ENCODE measurements at places on chromosomes 3 and 15.
A peak's percentile ranks its signal among the peaks of the same experiment; 100 is the strongest.

DNA sequence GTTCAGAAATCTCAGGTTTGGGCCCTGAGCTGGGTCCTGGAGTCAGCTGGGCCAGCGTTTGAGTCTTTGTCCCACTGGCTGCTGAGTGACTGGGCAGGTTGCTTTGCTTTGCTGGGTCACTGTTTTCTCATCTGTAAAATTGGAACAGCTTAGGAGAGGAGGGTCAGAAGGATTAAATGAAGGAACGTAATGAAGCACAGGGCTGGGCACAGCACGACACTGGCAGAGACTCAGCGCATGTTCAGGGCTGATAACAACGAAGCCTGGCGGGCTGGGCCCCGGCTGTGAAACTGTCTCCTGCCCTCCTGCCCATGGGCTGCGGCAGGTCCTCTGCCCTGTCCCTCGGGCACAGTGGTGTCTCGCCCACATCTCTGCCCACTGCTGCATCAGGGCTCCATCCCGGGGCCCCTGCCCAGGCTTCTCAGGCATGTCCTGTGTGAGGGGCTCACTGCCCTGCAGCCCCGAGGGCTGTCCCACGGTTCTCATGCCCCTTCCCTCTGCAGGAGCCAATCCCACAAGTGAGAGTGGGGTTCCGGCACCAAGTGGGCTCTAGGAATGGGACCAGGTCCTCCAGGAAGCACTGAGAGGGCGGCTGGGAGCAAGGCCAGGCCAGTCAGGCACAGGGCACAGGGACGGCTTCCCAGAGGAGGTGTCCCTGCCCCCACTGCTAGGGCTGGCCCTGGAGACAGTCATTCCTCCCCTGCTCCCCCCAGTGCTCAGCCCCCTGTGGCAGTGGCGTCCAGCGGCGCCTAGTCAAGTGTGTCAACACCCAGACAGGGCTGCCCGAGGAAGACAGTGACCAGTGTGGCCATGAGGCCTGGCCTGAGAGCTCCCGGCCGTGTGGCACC lies 88.0 kb downstream of the TBC1D2B start:
- no peak for DNase-seq

- DNase-seq, result no peak
These were observed 46.7 kb downstream of the ALCAM start for GRCh38 chr3:105413343-105413887.

- no peak for DNase-seq
These were observed 68.9 kb downstream of the DUT start for GRCh38 chr15:48400086-48400485.

- DNase-seq, result no peak
These were observed 14.2 kb downstream of the GPR15 start for GRCh38 chr3:98545940-98546339.

DNA sequence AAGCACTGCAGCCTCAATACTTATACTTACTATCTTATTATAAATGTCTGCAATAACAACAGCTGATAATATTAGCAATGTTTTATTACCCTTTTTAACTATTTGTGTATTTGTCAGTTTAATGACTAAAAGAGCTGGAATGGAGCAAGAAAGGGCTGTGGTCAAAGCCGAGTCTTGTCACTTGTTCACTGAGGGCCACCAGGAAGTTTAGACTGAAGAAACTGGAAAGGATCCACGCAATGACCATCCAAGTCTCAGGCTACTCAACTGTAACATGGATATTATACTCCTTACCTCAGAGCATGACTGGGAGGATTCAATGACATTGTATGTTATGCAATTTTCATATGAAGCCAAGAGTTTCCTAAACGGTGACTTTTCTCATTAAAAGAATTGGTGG lies 90.4 kb downstream of the TJP1 start:
- no peak for DNase-seq

DNA sequence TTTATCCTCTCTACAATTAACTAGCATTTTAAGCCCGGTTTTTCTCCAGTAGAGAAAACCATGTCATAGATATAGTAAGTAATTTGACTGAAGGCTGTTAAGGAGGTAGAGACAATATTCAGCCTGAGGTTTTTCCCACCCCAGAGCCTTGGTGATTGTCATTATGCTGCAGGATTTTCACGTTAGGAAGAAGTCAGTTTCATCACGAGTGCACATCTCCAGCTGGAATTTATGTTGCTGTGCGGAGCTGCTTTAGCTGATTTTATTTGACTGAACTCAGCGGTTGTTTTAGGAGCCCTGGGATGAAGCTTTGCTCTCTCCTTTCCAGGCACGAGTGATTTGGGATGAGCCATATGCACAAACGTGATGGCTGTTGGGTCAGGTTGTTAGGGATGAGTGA lies 271.3 kb upstream of the RGMA start:
- no peak for DNase-seq

GRCh38 chr15:100760357-100760903 lies 119.2 kb upstream of the ALDH1A3 start:
- DNase-seq, result no peak

GRCh38 chr3:194311000-194311399 lies 40.1 kb downstream of the CPN2 start:
- DNase-seq, result no peak

DNA sequence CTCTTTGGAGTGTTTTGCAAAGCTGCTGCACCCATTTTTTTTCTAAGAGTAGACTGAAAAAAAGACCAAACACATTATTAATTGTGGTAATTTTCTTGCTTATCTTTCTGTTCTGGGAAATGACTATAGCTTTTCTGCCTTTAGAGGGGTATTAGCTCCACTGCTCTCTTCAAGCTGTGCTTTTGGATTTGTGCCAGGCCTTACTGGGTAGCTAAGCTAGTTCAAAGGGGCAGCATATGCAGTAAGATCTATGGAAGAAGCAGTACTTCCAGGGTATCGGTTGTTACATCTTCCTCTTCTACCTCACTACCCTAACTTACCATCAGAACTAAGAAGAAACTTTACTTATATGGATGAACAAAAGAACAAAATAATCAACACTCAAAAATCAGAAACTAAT lies 28.7 kb upstream of the ARIH1 start:
- DNase-seq, result no peak

GRCh38 chr3:3631114-3631513 lies 168.1 kb upstream of the LRRN1 start:
- no peak for DNase-seq

DNA sequence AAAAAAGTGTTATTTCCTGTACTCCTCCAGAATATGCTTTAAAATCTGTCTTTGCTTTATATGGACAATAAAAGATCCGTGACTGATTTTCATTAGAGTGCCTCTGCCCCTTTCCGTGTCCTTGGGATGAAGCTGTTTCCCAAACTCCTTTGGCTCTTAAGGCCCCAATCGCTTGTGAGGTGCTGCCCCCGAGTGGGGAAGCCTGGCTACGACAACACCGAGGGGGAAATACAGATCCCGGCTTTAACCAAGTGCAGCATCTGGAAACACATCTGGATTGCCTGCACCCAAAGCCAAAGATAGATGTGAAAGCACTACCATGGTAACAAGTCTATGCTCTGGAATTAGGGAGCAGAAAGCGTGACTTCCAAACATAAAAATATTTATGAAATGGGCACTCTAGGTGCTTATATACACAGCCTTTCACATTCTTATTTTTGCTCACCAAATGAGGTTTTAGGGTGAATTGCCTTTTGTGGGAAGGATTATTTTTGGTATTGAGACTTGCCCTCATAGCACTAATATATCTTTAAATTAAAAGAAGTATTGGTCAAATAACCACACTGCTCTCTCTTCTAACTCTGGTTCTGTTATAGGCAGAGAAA lies 40.6 kb upstream of the ADCY5 start:
- DNase-seq, result peak; percentile 23

- no peak for DNase-seq
These were observed 3.1 kb downstream of the ANXA2 start for GRCh38 chr15:60394689-60395097.

- DNase-seq, result no peak
These were observed 8.6 kb downstream of the TLR9 start for GRCh38 chr3:52216585-52217408.

GRCh38 chr15:44711096-44711742 lies at the start of the genes B2M and PATL2:
Gene B2M, plus strand, starts transcription at chr15:44711517. Its CDS starts 30 bp downstream, at chr15:44711547.
Gene PATL2, minus strand, starts transcription at chr15:44711323. Its CDS starts 34,833 bp downstream, at chr15:44676490.
- DNase-seq, result peak; percentile 77

DNA sequence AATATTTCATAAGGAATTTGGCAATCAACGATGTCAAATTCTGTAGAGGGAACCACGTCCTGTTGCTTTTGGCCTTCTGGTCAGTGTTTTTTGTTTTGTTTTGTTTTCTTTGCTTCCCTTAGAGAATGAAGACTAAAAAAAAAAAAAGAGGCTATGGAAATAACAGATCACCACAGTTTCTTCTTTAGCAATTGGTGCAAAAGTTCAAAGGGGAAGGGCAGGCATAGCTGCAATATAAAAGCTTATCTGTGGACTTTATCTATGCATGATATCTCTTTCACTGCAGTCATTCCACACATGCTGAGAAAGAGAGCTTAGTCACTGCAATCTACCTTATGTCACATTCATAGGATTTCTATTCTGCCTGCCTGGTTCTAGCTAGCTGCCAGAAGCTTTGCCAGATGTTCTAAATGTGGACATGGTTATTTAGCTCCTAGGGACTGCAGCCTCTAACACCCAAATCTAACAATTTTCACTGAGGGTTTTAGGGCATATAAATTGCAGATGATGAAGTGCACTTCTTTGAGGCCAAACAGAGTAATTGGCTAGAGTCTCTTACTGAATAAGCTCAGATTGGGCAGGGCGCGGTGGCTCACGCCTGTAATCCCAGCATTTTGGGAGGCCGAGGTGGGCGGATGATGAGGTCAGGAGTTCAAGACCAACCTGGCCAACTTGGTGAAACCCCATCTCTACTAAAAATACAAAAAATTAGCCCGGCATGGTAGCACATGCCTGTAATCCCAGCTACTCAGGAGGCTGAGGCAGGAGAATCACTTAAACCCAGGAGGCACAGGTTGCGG lies 637.2 kb downstream of the NTRK3 start:
- DNase-seq, result peak; percentile 75

DNA sequence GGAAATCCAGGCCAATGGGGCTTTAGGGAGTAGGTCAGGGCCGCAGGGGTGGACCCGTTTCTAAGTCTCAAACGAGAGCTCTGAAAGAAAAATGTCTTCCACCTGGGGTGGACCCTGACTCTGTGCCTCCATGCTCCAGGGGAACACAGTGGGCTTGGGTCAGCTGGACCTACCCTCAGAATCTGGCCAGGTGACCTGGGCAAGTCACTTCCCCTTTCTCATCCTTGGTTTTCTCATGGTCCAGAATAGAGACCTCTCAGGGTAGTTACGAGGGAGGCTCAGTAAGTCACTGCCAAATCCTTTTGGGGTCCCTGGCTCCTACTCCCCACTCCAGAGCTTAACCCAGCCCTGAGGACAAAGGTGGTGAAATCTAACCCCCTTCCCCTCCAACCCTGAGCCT lies 25.8 kb downstream of the EFCAB12 start:
- DNase-seq, result no peak

DNA sequence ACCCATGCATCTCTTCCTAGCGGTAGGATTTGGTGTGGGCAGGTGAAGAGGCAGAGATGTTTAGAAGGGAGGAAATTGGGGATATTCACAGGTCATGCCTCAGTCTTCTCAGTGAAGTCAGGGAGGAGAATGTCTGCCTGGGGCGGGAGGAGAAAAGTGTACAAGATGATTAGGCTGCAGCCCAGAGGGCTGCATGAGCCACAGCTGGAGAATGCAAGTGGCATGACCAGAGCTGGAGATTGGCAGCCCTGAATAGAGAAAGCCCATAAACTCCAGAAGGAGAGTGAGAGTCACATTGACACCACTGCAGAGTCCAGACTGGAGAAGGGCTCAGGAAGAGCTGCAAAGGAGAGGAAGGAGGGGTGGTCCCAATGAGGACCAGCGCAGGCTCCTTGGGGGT lies 22.6 kb downstream of the PDHB start:
- no peak for DNase-seq

GRCh38 chr15:87623832-87624231 lies 632.7 kb downstream of the NTRK3 start:
- DNase-seq, result no peak

GRCh38 chr3:192831111-192831644 lies 86.5 kb downstream of the MB21D2 start:
- DNase-seq, result no peak

DNA sequence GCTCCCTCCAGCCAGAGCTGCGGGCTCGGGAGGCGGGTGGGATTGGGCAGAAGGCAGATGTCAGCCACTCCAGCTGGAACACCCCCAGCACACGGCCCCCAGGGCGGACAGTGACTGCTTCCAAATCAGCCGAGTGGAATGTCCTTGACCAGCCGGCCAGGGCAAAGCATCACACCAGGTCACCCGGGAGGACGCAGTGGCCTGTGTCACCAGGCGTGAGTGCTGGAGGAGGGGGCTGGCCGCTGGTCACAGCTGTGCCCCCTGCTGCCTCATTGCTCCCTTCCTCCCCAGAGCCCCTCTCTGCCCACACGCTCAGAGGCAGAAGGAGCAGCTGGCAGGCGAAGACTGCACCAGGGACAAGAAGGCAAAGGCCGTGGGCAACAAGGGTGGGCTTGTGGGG lies 33.5 kb downstream of the NTRK3 start:
- no peak for DNase-seq

DNA sequence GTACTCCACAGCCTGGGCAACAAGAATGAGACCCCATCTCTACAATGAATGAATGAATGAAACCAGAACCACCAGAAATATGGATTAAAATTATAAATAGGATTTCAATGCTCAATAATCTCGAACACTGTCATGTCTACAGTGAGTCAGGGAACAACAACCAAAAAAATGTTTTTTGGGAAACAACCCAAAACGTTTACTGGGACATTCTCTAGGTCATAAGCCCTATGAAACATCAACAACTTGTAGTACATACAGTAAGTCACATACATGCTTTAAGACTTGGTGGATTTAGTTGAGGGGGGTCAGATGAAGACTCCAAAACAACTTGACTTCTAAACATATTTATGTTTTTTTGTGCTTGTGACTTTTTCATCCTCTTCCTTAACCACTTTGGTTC lies 511.2 kb downstream of the FOXP1 start:
- DNase-seq, result no peak

DNA sequence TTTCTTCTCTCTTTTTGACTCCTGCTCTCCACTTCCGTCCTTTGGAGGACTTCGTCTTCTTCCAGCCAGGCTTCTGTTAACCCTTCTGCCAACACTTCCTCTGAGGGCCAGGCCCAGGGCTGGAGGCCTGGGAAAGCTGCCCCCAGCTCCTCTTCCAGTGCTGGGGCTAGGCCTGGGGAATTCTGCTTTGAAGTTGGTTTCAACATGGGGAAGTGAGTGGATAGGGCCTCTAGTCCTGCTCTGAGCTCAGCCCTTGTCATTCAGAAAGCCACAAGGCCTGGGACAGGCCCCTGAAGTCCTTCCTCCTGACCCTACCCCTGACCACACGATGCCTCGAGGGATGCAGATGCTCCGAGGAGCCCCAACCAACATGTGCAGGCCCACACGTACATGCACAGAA lies 53.9 kb upstream of the HERC1 start:
- DNase-seq, result no peak

- DNase-seq, result no peak
These were observed 222.9 kb downstream of the TPRG1 start for GRCh38 chr3:189394599-189395121.

DNA sequence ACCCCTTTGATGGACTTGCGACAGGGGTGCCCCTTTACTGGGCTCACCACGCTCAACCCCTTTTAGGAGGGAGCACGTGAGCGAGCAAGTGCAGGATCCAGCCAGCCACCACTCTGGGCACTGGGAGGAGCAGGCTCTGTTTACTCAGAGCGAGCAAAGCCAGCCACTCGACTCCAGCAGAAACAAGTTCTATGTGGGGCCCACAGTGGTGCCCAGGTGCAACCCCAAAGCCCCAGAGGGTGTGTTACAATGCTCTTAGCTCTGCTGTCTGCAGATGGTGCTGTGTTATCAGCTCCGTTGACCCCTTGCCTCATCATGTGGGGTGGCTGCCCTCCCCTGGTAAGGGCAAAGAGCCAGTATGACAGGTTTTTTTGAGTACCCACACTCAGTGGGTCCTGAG lies 120.3 kb upstream of the SUCLG2 start:
- no peak for DNase-seq

GRCh38 chr3:66299891-66300290 lies 79.1 kb downstream of the SLC25A26 start:
- DNase-seq, result no peak
